Activated gamma-delta T cell (primary cell): ENCODE measurements at places on chromosomes 2 and 18.

GRCh38 chr2:2660789-2661355 lies 329.8 kb upstream of the MYT1L start:
- no peak for DNase-seq

DNA sequence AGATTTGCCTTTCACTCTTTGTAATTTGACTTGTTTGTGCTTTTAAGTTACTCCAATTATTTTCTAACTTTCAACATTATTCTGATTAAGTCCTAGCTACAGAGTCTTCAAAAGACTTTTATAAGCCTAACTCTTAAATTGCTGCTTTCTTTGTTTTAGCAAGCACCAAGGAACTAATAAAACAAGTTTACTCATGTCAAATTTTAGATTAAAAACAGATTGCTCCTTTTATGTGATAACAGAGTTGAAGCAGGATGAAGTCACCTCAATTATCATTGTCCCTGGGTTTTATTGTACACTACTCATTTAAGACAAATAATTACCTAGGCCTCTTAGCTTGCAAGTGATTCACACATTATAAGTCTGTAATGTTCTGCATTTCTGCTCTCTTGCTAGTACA lies 678.4 kb downstream of the ERBB4 start:
- no peak for DNase-seq

GRCh38 chr18:13431886-13432285 lies 213.3 kb downstream of the LDLRAD4 start:
- DNase-seq: no peak

DNA sequence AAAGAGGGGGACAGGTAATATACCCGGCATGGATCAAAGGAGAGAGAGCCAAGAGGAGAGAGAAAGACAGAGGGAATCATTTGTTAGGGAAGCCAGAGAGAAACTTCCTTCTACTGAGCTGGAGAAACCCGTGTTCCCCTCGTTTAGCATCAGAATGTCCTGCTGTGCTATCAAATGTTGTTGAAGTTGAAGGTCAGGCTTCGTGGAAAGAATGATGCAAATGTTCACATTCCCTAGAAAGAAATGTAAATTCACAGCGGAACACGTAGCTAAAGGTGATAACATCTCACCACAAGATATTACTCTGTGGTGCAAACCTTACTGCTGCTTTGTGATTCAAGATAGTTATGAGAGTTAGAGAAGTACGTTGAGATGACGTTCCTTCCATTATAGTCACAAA lies 258.1 kb downstream of the LNPK start:
- no peak for DNase-seq

DNA sequence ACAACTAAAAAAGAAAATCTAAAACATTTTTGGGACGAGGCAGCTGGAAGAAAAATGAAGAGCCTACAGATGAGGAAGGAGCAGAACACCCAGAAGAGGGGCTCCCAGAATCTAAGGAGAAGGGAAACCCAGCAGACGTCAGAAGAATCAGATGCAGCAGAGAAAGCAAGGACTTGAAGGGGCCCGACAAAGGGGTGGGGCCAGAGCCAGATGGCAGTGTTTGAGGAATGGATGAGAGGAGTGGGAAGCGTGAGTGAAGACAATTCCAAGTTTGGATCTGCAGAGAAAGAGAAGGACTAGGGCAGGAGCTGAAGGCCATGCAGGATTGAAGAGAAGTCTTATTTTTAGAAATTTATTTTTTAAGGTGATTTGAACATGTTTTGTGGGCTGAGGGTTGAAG lies 19.3 kb downstream of the PTMA start:
- no peak for DNase-seq

DNA sequence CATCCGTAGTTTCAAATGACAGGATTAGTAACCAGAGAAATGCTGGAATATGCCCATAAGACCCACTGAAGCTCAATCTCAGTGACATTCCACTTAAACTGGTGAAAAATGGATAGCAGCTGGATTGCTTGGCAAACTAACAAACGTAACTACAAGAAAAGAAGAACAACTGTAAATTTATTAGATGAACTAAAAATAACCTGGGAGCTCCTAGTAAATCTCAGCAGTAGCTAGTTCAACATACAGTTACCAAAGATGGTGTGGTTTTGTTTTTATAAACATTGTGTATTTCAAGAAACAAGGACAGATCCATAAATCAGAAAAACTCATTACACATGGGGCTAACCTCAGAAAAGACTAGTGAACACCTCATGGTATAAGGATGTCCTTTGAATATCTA lies 531.9 kb downstream of the XIRP2 start:
- DNase-seq: no peak

DNA sequence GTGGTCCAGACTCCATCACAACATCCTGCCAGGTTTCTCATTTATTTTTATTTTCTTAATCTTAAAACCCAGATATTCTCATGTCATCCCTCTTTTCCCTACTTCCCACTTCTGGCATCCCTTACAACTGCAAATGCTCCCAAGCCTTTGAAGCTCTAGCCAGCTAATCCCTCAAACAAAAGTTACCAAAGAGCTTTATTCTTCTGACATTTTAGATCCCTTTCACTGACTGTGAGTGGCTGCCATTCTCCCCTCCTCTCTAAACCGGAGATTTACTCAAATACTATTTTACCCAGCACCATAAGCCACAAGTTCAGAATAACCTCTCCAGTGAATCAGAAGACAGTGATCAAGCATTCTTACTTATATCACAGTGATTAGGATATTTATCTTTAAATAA lies 569.0 kb upstream of the SYT4 start:
- DNase-seq: no peak

- peak; percentile 86 for DNase-seq
Observed at GRCh38 chr2:69914950-69915945, at the start of gene MXD1. MXD1 (plus strand) TSS chr2:69915109; CDS start chr2:69915331, 222 bp downstream.

DNA sequence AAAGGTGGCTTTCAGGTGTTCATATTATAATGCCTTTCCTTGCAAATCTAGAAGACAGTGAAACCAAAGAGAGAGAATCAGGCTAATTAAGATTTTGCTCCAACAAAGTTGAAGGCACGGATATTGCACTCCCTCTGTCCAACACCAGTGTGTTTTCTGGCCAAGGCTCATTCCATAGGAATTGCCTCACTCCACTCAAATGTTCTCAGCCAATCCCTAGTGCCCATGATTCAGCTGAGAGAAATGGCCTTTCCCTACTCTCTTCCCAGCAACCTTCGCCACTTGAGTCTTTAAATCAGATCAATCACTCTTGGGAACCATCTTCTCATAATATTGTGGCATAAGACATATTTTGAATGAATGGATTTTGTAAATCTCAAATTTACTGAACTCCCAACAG lies 768.2 kb upstream of the ACVR2A start:
- no peak for DNase-seq
